ENCODE measurements at places on chromosomes 6 and 20. TPM values are rescaled to one million over a fixed set of nuclear protein-coding genes. Genes with fewer than 3 reads are reported as not detected.

LTA gene
- not detected for total RNA-seq

CCHCR1 gene
- total RNA-seq: 20.2 TPM

UNC93A gene
- not detected for total RNA-seq

MDC1 gene
- 10.9 TPM for total RNA-seq

C6orf132 gene
- total RNA-seq: 0.29 TPM

LGSN gene
- not detected for total RNA-seq

ME1 gene
- 26.0 TPM for total RNA-seq

ASIP gene
- total RNA-seq: not detected

ISM1 gene
- not detected for total RNA-seq

PAK5 gene
- total RNA-seq: under 0.01 TPM

EDN3 gene
- not detected for total RNA-seq

DDR1 gene
- total RNA-seq: 10.6 TPM

THEMIS gene
- total RNA-seq: not detected

CST2 gene
- total RNA-seq: not detected

TRIM15 gene
- total RNA-seq: not detected

TRPC4AP gene
- 90.2 TPM for total RNA-seq

NXT1 gene
- total RNA-seq: 17.2 TPM

AARS2 gene
- total RNA-seq: 24.1 TPM

BMP5 gene
- 0.17 TPM for total RNA-seq

STX16 gene
- 52.9 TPM for total RNA-seq

FBXO30 gene
- total RNA-seq: 16.2 TPM

TNFRSF6B gene
- 66.5 TPM for total RNA-seq

CCN5 gene
- total RNA-seq: 25.3 TPM

Data from smooth muscle cell of trachea (primary cell).